ENCODE measurements at places on chromosomes 11 and 22. TPM values are rescaled to one million over a fixed set of nuclear protein-coding genes. Genes with fewer than 3 reads are reported as not detected.

Gene TSPAN18
- total RNA-seq = 11.7 TPM

Gene C11orf86
- not detected for total RNA-seq

Gene BTBD18
- total RNA-seq = not detected

Gene OR5P2
- not detected for total RNA-seq

Gene ARHGEF17
- total RNA-seq = 20.2 TPM

Gene OR8G1
- total RNA-seq = not detected

Gene DCDC1
- total RNA-seq = under 0.01 TPM

Gene SSTR3
- not detected for total RNA-seq

Gene APOA4
- total RNA-seq = not detected

Gene RAB30
- total RNA-seq = 9.4 TPM

Gene KRTAP5-11
- total RNA-seq = not detected

Gene CCDC89
- not detected for total RNA-seq

Gene C22orf42
- total RNA-seq = not detected

Gene PTPRJ
- total RNA-seq = 9.2 TPM

Gene SMTN
- 158 TPM for total RNA-seq

Gene OTOG
- not detected for total RNA-seq

Gene RGL4
- total RNA-seq = not detected

Gene ISX
- total RNA-seq = not detected

Gene CARD18
- not detected for total RNA-seq

Gene RIBC2
- 2.1 TPM for total RNA-seq

Gene CTSW
- not detected for total RNA-seq

Gene PSMD13
- 184 TPM for total RNA-seq

Gene TMEM138
- 21.4 TPM for total RNA-seq

Gene TRIM51
- total RNA-seq = not detected

Gene OR51B4
- not detected for total RNA-seq

Gene TMPRSS6
- not detected for total RNA-seq

Gene SLC29A2
- 0.27 TPM for total RNA-seq

Gene TMEM45B
- 0.40 TPM for total RNA-seq

Gene MB
- total RNA-seq = not detected

Gene OR6X1
- not detected for total RNA-seq

Gene SLC17A6
- total RNA-seq = not detected

Gene CSNK2A3
- 4.1 TPM for total RNA-seq

Gene TEX54
- total RNA-seq = not detected

Gene OR8K3
- total RNA-seq = not detected

Gene ALDH3B1
- 0.13 TPM for total RNA-seq

Gene ANO3
- not detected for total RNA-seq

Gene RPLP2
- total RNA-seq = 248 TPM

Gene FADD
- total RNA-seq = 40.2 TPM

Gene MS4A2
- total RNA-seq = not detected

Gene PIH1D2
- total RNA-seq = 1.6 TPM

Gene APOA5
- total RNA-seq = not detected

Gene TBX1
- 1.9 TPM for total RNA-seq

Gene AGBL2
- total RNA-seq = 0.07 TPM

Gene ACO2
- total RNA-seq = 76.7 TPM
